NCI-H1105 (cell line): ENCODE measurements at places on chromosomes 1 and 21.

DNA sequence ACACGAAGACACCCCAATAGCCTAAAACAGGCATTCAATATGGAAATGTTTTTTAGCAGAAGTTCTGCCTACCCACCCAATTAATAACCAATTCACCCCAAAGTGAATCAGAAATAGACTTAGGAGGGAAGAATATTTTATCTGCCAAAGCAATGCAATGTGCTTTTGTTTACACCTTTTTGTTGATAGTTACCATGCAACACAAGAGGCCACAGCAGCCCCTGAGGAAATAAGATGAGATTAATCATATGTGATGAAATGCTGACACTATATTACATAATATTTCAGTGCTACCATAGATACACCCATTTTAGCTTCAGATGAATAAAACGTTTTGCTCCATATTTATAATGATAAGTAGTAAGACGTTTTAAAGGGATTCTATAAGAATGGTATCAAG, 60.9 kb upstream of the RGS2 start:
- DNase-seq = no peak

DNA sequence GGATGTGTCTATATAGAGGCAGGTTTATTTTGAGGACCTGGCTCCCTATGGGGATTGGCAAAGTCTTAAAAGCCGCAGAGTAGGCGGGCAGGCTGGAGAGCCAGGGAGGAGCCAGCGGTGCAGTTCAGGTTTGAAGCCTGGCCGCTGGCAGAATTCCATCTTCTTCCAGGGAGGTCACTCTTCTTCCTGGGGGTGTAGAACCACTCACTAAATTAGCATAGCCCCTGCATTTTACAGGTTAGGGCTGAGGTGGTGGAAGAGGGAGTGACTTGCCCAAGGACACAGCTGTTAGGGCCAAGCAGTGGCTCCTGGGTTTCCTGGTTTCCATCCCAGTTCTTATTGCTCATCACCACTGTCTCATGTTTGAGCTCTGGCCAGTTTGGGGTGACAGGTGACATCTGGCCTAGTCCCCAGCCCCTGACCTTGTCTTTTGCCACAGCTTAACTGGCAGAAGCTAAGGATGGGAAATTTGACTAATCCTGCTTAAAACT, 1.4 kb downstream of the PINK1 start:
- DNase-seq = peak; percentile 57

GRCh38 chr1:62247391-62248168, 52.9 kb downstream of the L1TD1 start:
- peak; percentile 55 for DNase-seq

- no peak for DNase-seq
Measured at GRCh38 chr1:191176131-191176530, 698.5 kb upstream of the BRINP3 start.

GRCh38 chr21:17834639-17835354, 15.6 kb upstream of the C21orf91 start:
- DNase-seq = no peak

- DNase-seq = peak; percentile 64
Measured at GRCh38 chr1:116498789-116499628, 71.8 kb downstream of the CD58 start.

- DNase-seq = no peak
Measured at GRCh38 chr1:70674941-70675685, 264.0 kb downstream of the CTH start.

DNA sequence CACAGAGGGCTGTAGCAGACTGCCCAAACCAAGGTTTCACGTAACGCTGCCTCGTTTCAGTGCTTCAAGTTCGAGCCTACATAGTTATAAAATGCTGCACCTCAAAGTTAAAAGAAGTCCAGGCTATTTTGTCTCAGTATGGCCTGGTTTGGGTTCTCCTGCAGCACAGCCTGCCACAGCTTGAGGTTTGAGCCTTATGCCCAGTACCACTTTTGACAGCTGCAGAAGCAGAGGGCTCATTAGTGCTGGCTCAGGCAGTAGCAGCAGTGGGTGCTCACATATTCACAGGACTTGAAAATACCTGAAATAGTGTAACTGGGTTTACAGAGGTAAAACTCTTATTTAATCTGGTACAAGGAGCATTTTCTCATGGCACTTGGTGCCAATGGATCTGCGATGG, 15.3 kb downstream of the SPATA46 start:
- DNase-seq = no peak

GRCh38 chr21:42171091-42172053, 47.6 kb upstream of the ABCG1 start:
- peak; percentile 17 for DNase-seq

GRCh38 chr1:111630567-111630966, 11.0 kb downstream of the RAP1A start:
- DNase-seq = no peak

DNA sequence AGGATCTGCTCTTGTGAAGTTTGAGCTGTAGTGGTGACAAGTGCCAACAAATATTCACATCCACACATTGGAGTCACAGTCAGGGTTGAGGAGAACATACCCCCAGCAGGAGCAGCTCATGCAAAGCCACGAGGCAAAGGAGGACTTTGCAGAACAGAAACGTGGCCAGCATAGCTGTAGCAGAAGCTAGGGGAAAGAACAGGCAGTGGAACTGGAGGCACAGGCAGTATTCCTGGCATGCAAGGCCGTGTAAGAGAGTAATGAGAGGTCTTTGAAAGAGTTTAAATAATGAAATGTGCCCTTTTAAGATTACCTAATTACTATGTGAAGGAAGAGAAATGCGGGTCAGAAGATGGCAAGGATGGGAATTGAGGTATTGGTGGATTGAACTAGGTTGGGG, 40.9 kb upstream of the IKBKE start:
- no peak for DNase-seq

- no peak for DNase-seq
Measured at GRCh38 chr1:11528611-11529261, 49.8 kb downstream of the DISP3 start.

DNA sequence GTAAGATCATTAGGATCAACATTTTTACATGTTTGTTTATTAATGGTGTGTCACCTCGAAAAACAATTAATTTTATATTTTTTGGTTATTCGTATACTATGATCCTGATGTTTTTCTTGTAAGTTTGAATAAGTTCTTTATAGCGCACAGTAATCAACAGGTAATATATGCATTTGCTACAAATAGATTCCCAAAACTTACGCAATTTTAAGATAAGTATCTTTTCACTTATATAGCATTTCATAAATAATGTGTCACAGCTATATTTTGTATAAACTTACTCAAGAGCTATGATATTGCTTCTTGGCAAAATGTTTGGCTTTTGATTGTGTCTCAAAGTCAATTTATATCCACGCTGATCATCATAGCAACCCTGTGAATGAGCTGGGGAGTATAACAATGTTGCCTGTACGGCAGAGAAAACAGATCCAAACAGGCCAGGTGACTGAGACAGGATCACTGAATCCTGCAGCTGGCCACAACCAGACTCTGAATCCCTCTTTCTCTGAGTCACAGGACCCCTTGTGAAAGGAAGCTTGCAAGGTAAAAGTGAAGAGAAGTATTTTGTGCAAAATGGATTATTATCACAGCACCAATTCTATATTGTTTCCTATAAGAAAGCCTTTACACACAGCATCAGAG, 48.6 kb downstream of the GNG12 start:
- DNase-seq = no peak

GRCh38 chr1:210688512-210689234, 360.0 kb downstream of the HHAT start:
- no peak for DNase-seq

- DNase-seq = no peak
Measured at GRCh38 chr1:32111789-32112188, 3.9 kb downstream of the KPNA6 start.

- no peak for DNase-seq
Measured at GRCh38 chr1:212359794-212360479, 54.7 kb downstream of the PACC1 start.

- no peak for DNase-seq
Measured at GRCh38 chr1:169110689-169111447, 4.4 kb downstream of the ATP1B1 start.

DNA sequence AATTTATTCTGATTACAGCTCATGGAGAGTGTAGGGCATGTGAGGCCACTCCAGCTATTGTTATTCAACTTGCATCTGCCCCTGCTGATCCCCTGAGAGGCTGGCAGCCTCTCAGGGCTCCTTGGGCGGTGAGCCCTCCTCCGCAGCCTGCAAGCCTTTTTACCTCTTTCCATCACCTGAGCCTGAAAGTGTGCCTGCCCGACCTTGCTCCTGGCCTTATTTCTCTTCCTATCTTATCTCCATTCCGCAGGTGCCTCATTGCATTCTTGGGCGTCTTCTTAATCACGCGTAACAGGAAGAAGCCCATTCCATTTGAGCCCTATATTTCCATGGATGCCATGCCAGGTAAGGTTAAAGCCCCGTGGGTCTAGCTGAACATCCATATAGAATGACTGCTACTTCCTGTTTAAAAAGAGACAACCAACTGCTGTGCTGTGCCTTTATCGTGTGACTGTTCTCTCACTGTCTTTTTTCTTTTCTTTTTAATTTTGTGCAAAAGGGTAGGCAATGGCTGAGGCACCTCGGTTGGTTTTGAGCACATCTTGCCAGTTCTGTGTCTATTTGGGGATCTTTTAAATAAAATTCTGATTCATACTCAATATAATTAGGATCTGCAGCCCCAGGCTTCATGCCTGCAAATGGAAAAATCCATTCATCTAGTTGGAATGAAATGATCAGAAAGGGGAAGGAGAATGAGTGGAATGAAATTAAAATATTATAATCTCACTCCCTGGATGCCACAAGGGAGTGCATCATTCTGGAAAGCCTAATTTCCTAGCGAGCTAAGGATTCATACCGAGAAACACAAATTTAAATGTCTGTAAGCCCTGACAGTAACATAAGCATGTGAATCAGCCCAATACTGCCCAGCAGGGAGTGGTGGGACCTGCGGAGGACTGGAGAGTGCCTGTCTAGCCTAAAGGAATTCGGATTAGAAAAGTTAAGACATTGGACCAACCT, 38.6 kb upstream of the RCAN3 start:
- peak; percentile 40 for DNase-seq

DNA sequence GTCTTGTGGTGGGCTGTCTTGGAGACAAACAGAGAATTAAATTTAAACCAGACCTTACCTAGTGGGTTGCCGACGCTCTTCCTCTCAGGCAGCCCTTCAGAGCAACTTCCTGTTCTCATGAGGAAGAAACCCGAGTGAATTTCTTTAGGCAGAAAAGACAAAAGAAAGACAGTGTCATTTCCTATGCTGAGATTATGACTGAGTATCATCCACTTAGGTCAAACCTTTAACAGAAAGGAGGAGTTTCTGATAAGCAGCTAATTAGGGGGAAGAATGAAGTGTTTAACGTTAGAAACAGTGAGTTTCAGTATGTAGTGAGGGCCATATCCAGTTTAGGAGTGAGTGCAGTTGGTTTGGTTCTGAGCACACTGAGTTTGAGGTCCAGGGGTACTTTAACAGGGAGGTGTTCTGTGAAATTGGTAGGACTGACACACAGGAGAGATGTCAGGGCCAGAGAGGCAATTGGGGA, 38.7 kb downstream of the FASLG start:
- no peak for DNase-seq

DNA sequence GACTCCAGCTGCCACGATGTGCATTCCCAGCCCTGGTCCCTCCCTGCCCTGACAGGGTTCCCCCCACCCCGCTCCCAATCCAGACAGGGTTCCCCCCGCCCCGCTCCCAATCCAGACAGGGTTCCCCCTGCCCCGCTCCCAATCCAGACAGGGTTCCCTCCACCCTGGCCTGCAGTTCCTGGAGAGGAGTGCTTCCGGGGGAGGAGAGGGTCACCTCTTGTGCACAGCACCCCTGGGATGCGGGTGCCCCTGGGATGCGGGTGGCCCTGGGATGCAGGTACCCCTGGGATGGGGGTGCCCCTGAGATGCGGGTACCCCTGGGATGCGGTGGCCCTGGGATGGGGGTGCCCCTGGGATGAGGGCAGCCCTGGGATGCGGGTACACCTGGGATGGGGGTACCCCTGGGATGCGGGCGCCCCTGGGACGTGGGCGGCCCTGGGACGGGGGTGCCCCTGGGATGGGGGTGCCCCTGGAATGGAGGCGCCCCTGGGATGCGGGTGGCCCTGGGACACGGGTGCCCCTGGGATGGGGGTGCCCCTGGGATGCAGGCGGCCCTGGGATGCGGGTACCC, 36.7 kb upstream of the SLC19A1 start:
- DNase-seq = no peak

GRCh38 chr1:27037518-27037917, 24.9 kb upstream of the TENT5B start:
- peak; percentile 19 for DNase-seq

DNA sequence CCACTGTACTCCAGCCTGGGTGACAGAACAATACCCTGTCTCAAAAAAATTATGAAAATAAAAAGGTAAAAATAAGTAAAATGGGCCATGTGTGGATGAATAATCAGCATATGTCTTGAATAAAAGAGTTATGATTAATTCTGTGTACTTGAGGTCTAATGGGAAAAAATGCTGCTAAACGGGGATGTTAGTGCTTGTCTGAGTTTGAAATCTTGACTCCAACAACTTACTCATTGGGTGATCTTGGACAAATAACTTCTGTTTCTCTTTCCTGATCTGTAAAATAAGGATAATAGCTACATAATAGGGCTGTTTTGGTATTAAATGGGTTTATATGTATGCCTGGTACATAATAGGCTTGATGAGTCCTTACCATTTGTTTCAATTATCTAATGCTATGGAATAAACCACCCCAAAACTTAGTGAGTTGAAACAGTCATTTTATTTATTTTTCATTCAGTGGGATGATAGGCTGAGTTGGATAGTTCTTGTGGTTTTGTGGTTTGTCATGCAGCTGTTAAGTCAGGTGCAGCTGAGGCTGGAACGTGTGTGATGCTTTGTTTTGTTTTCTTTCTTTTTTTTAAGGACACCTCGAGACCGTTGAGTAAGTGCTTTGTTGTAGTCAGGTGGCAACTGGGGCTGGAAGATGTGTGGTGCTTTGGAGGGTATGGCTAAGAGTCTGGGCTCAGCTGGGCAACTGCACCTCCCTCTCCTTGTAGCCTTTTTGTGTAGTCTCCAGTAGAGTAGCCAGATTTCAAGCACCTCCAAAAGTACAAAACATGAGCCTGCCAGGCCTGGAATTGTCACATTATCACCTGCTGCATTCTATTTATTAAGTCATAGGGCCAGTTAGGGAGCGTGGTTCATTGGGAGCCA, 4.9 kb downstream of the MDM4 start:
- DNase-seq = peak; percentile 55

GRCh38 chr1:25773441-25774125, 26.4 kb upstream of the SELENON start:
- DNase-seq = no peak

GRCh38 chr1:8639148-8639547, 178.3 kb downstream of the RERE start:
- DNase-seq = no peak

GRCh38 chr1:161013488-161014230, 7.3 kb downstream of the F11R start:
- no peak for DNase-seq
